ENCODE measurements at places on chromosomes 6 and 20. TPM values are rescaled to one million over a fixed set of nuclear protein-coding genes. Genes with fewer than 3 reads are reported as not detected.

The DOP1A gene
- total RNA-seq, result 28.0 TPM

The HLA-DPB1 gene
- total RNA-seq, result 26.8 TPM

The RRBP1 gene
- 235 TPM for total RNA-seq

The RHAG gene
- total RNA-seq, result not detected

The GRM1 gene
- total RNA-seq, result under 0.01 TPM

The TNFAIP3 gene
- total RNA-seq, result 36.0 TPM

The C6orf15 gene
- total RNA-seq, result not detected

The ZSWIM3 gene
- 3.7 TPM for total RNA-seq

The COL12A1 gene
- total RNA-seq, result 163 TPM

The MCCD1 gene
- not detected for total RNA-seq

The PSORS1C2 gene
- total RNA-seq, result not detected

The C6orf163 gene
- 0.77 TPM for total RNA-seq

The OR12D3 gene
- not detected for total RNA-seq

The ADGB gene
- total RNA-seq, result not detected

The PRDM1 gene
- 0.58 TPM for total RNA-seq

The THBS2 gene
- 629 TPM for total RNA-seq

The KPNA5 gene
- 10.7 TPM for total RNA-seq

The ABCF1 gene
- total RNA-seq, result 89.9 TPM

The ANKRD66 gene
- total RNA-seq, result not detected

The RUNX2 gene
- 1.7 TPM for total RNA-seq

The MDFI gene
- 1.3 TPM for total RNA-seq

The DEF6 gene
- total RNA-seq, result 1.3 TPM

The TFAP2C gene
- not detected for total RNA-seq

The ADGRB3 gene
- total RNA-seq, result not detected

The ULBP2 gene
- 12.5 TPM for total RNA-seq

The CCN2 gene
- total RNA-seq, result 323 TPM

The KIAA1755 gene
- total RNA-seq, result 2.5 TPM

The POM121L2 gene
- not detected for total RNA-seq

The C20orf202 gene
- not detected for total RNA-seq

The BPIFB2 gene
- not detected for total RNA-seq

All from regular cardiac myocyte (primary cell).